Colonic mucosa (tissue), 4 donors: ENCODE measurements at places on chromosomes 16 and 17.

DNA sequence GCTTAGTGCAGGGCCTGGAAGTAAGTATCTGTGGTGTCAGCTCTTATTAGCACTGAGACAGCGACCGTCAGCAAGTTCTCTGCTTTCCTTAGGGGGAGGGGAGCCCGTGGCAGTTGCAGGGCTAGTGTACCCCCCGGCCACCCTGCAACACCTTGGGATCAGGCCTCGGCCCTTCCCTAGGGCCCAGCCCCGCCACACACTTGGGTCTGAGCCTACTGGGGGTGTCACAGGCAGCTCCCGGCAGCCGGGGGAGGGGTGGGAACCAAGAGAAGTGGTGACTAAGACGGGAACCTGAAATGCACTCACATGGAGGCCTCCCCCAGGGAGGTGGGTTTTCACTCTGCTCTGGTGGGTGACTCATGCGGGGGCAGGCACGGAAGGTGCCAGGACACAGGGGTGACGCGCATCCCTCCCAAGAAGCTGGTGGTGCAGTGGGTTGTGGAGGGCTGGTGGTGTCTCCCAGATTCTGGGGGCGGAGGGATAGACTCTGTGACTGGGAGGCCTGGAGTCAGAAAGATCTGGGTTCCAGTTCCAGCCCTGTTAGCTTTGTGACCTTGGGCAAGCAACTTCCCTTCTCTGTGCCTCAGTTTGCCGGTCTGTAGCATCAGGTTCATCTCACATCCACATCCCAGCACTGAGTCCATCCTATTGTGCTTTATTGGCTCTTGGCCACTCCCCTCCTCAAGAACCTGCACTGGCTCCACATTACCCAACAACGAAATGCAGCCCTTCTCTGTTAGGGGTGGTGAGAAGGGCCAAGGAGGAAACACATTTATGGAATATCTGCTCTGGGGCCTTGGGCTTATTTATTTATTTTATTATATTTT lies 44.5 kb downstream of the LAT start:
- DNase-seq = peak; percentile 12

DNA sequence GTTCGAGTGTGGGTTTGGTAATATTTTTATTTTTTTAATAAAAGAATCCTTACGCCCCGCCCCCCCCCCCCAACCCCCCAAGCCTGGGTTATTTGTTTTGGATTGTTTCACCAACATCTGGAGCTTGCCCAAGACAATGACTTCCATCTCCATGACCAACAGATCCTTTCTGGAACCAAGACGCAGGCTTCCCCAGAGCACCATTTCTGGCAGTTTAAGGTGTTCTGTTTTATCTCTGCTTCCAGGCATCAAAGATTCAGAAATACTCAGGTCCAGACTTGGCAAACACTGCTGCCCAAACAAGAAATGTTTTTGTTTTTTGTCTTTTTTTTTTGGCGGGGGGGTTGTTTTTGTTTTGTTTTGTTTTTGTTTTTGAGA lies 56.1 kb downstream of the PLXDC1 start:
- DNase-seq = no peak

- no peak for DNase-seq
Measured at GRCh38 chr17:35299135-35299534, 56.3 kb downstream of the SLFN5 start.

GRCh38 chr17:7850701-7851437 lies 4.0 kb upstream of the TMEM88 start:
- DNase-seq = peak; percentile 23

DNA sequence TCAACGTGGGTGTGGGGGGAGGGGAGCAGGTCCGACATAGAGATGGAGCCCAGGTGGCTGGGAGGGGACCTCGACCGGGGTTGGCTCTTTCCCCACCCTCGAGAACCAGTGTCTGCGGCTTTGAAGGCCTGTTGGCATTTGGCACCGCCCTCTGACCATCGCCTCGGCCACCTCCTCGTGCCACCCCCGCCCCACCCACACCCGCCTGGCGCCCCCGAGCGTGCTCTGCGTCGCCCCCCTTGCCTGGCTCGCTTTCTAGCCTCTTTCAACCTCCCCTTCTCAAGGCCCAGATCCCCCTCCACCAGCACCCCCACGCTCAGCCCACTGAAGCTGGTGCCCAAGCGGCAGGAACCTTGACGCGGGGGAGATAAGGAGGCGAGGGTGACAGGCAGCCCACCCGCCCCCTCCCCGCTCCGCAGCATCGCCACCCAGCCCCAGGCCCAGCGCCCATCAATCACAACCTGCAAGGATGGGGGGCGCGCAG lies 619 bp downstream of the CACNB1 start:
- peak; percentile 58 for DNase-seq
